Spleen (tissue), 13 donors: ENCODE measurements at places on chromosomes 6 and 20. TPM values are rescaled to one million over a fixed set of nuclear protein-coding genes. Genes with fewer than 3 reads are reported as not detected.
A peak's percentile ranks its signal among the peaks of the same experiment; 100 is the strongest.

Gene APOBEC2
- not detected for total RNA-seq

Gene HCRTR2
- not detected for total RNA-seq

Gene LY6G5B
- 25.3 TPM for total RNA-seq

Gene ABHD16B
- total RNA-seq, result not detected

Gene FLRT3
- 0.16 TPM for total RNA-seq

Gene MRPS18A
- total RNA-seq, result 30.9 TPM

Gene MATN4
- total RNA-seq, result not detected

DNA sequence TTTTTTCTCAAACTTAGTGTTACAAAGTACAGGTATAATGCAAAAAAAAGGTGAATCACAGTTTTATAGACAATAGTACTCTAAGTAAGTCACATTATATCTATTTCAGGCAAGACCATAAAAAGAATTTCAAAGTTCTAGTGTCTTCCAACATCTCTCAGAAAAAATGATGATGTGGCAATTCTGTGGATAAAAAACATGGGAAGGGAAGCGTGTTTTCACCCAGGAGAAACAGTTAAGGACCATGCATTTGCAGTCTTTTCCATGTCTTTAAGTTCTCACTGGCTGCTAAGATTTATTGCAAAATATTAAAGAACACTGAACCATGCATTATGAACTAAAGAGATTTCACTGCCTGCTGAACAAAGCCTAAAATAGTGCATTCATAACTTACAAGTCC lies 1.8 kb downstream of the SSR1 start:
- no peak overlapping the region for H3K27ac ChIP-seq
- peaks cover 43% of the 10 kb centered on the region for H3K36me3 ChIP-seq
- no peak for DNase-seq
- peaks cover 50% of the 10 kb centered on the region for H3K4me1 ChIP-seq
- H3K4me3 ChIP-seq, result no peak overlapping the region

DNA sequence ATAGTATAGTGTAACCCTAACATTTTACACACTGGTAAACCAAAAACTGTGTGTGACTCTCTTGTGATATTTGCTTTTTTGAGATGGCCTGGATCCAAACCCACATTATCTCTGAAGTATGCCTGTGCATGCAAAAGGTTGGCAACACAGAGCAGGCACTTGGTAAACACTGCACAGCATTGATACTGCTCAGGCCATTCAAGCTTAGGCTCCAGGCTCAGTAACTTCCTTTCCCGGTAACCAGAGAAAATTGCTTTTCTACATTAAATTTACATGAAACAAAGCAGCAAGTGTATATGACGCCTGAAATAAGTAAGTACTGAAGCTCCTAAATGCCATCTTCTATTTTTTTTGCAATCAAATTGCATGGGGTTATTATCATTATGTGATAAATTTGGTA lies 205.7 kb downstream of the EPM2A start:
- H3K27ac ChIP-seq, result no peak overlapping the region
- peaks cover 16% of the 10 kb centered on the region for H3K27me3 ChIP-seq
- no peaks in the 10 kb centered on the region for H3K36me3 ChIP-seq
- H3K4me3 ChIP-seq, result no peak overlapping the region
- no peak for DNase-seq

DNA sequence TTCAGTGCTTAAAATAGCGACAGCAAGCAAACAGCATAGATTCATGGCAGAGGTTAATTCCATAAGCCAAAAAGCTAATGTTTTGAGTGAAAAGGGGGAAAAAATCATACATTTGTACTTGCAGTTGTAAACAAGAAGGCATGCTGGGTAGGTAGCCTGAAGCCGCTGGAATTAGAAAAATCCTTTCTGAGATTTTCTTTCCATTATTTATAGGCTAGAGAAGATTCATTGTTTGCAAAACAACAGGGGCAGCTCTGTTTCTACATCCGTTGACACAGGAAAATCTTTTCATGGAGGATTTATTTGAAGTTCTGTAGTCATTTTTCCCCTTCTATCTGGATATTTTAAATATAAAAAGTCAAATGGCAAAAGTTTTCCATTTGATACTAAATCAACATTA lies 843.9 kb downstream of the QKI start:
- H3K27me3 ChIP-seq, result no peaks in the 10 kb centered on the region
- no peaks in the 10 kb centered on the region for H3K4me1 ChIP-seq

DNA sequence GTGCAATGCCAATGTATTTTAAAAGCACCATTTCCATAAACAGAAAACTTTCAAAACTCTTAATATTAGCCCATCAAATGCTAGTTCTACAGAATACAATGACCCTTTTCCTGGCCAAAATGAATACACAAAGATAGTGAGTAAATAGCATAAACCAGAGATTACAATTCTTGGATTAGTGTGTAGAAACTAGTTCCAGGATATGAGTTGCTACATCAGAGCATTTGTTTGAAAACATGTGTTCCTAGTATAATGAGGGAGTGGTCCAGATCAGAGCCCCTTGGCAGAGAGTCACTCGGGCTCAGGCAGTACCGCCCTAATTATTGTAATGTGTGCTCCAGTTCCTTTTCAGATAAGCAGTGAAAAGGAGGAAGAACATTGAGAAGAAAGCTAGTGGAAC lies 63.7 kb upstream of the COL21A1 start:
- H3K4me1 ChIP-seq, result no peaks in the 10 kb centered on the region
- no peaks in the 10 kb centered on the region for H3K36me3 ChIP-seq
- no peak overlapping the region for H3K27ac ChIP-seq
- no peak overlapping the region for H3K4me3 ChIP-seq
- no peak for DNase-seq
- H3K27me3 ChIP-seq, result no peaks in the 10 kb centered on the region

DNA sequence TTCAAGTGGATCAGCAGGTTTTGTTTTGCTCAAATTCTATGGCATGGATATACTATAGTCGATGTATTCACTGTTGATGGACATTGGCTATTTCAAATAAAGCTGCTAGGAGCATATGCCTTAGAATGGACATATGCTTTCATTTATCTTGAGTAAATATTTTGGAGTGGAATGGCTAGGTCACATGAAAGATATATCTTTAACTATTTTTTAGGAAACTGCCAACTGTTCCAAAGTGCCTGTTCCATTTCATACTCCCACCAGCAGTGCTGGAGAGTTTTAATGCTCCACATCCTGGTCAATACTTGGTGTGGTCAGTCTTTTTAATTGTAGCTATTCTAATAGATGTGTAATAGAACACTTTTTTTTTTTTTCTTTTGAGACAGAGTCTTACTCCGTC lies 81.1 kb upstream of the PIM1 start:
- DNase-seq, result no peak
- H3K4me1 ChIP-seq, result peaks cover 12% of the 10 kb centered on the region
- no peaks in the 10 kb centered on the region for H3K36me3 ChIP-seq
- H3K4me3 ChIP-seq, result no peak overlapping the region
- H3K27me3 ChIP-seq, result no peaks in the 10 kb centered on the region

DNA sequence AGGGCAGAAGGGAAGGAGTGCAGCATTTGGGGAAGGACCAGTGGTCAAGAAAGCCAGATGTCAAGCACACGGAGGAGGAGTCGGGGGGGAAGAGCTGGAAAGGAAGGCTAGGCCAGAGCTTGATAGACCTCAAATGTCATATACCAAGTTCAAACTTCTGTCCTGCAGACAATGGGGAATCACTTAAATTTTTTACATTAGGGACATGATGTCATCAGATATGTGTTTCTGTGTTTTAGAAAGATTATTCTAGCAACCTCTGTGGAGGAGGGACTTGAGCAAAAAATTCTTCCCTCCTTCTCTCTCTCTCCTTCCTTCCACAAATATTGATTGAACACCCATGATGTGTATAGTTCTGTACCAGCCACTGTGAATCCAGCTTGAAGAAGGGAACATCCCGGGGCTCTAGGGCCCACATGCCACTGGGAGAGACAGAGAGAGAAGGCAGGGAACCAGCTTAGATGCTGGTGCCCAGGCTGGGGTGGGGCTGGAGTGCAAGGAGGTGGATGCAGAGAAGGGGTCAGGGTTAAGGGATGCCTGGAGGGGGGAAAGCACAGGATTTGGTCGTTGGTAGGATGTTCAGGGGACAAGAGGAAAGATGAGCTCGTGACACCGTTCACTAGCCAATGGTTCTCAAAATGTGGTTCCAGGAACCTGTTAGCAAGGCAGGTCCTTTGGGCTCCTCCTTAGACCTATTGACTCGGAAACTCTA lies 19.8 kb upstream of the AAR2 start:
- H3K27ac ChIP-seq, result no peak overlapping the region
- no peaks in the 10 kb centered on the region for H3K27me3 ChIP-seq
- H3K36me3 ChIP-seq, result no peaks in the 10 kb centered on the region
- DNase-seq, result peak; percentile 51
- H3K4me3 ChIP-seq, result no peak overlapping the region

DNA sequence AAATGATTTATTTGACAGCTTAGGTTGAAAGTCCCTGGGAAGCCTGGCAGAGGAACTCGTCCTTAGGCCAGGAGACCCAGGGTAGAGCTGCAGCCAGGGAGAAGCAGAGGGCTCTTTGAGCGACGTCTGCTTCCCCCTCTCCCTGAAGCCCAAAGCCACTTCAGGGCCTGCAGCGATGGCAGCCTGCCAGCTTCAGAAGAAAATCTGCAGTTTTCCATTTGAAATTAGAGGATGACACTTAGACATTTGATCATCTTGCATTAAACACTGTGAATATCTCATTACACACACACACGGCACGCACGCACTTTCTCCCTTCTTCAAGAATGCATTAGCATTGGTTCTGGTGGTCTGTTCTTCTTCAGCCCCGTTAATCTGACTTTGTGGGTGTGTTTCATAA lies 96.5 kb downstream of the PLEKHG1 start:
- peaks cover 84% of the 10 kb centered on the region for H3K4me1 ChIP-seq
- DNase-seq, result no peak
- H3K27ac ChIP-seq, result peak overlapping the region; percentile 29
- H3K36me3 ChIP-seq, result no peaks in the 10 kb centered on the region

GRCh38 chr6:39543950-39544349 lies 181.3 kb downstream of the KIF6 start:
- H3K4me1 ChIP-seq, result no peaks in the 10 kb centered on the region
- no peaks in the 10 kb centered on the region for H3K27me3 ChIP-seq
- no peaks in the 10 kb centered on the region for H3K36me3 ChIP-seq
- DNase-seq, result no peak
- no peak overlapping the region for H3K4me3 ChIP-seq
- H3K27ac ChIP-seq, result no peak overlapping the region

- H3K4me3 ChIP-seq, result no peak overlapping the region
- H3K4me1 ChIP-seq, result no peaks in the 10 kb centered on the region
- no peaks in the 10 kb centered on the region for H3K27me3 ChIP-seq
- no peak for DNase-seq
Observed at GRCh38 chr6:77620278-77620882, 32.5 kb upstream of the MEI4 start.

DNA sequence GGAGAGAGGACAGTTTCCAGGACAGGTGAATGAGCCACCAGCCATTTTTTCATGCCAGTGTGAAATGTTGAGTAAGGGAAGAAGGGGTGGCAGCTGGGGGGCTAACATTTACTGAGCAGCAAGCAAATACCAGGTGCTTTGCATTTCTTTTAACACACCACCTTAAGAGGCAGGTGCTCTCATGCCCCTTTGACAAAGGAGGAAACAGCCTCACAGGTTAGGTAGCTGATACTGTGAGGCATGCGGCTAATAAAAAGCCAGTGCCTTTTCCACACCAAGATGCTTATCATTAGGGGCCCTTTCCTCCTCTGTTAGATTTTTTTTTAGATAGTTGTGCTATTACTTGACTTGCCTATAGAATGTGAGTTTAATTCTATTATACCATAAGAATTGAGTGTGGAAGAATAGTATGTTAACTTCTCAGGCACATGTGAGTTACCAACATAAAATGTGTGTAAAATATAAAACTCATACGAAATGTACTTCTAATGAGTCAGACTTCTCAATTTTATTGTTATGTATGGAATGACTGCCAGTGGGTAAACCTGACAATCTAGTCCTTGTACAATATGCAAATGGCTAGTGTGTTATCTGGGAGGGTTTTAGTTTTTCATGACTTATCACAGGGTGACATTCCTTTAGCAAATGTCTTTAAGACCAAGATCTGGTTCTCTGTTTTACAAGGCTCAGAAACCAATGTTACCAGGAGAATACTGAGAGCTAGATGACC lies 260.0 kb downstream of the TMEM242 start:
- no peak overlapping the region for H3K4me3 ChIP-seq
- H3K36me3 ChIP-seq, result no peaks in the 10 kb centered on the region
- peaks cover 43% of the 10 kb centered on the region for H3K4me1 ChIP-seq
- DNase-seq, result no peak
- H3K27ac ChIP-seq, result no peak overlapping the region
- no peaks in the 10 kb centered on the region for H3K27me3 ChIP-seq

DNA sequence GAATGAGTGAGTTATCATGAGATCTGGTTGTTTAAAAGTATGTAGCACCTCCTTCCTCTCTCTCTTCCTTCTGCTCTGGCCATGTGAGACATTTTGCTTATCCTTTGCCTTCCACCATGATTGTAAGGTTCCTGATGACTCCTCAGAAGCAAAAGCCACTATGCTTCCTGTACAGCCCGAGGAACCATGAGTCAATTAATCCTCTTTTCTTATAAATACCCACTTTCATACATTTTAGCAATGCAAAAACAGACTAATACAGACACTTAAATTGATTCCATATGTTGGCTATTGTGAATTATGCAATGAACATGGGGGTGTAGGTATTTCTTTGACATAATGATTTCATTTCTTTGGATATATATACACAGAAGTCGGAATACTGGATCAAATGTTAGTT lies 792.8 kb upstream of the EYS start:
- DNase-seq, result no peak
- no peaks in the 10 kb centered on the region for H3K27me3 ChIP-seq
- no peak overlapping the region for H3K4me3 ChIP-seq
- H3K4me1 ChIP-seq, result no peaks in the 10 kb centered on the region
- no peaks in the 10 kb centered on the region for H3K36me3 ChIP-seq

DNA sequence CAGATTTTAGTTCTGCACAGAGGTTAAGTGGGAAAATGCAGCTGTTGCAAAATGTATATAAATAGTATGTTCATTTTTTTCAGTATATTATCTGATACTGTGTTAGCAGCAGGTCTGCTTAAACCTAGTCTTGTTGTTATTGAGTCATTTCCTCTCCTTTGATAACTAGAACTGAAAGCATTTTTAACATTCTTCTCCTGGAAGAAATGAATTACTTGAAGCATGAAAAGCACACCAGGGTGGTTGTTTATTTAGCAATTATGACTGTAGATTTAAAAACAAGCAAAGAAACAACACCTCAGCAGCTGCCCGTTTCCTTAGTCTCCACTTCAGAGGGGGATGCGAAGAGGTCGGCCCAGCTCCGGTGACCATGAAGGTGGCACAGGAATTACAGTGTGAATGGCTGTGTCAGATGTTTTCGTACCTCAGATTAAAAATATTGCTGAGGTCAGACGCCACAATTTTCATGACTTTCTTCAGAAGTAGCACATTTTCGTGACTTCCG lies 53.5 kb downstream of the GOPC start:
- peaks cover 19% of the 10 kb centered on the region for H3K4me1 ChIP-seq
- H3K27ac ChIP-seq, result peak overlapping the region; percentile 40
- no peak for DNase-seq
- H3K36me3 ChIP-seq, result no peaks in the 10 kb centered on the region

GRCh38 chr6:168619560-168620314 lies 178.8 kb downstream of the SMOC2 start:
- no peak for DNase-seq
- H3K4me3 ChIP-seq, result no peak overlapping the region
- H3K4me1 ChIP-seq, result no peaks in the 10 kb centered on the region
- H3K36me3 ChIP-seq, result no peaks in the 10 kb centered on the region
- H3K27ac ChIP-seq, result no peak overlapping the region
- no peaks in the 10 kb centered on the region for H3K27me3 ChIP-seq

- DNase-seq, result no peak
- H3K36me3 ChIP-seq, result no peaks in the 10 kb centered on the region
- no peak overlapping the region for H3K4me3 ChIP-seq
- no peak overlapping the region for H3K27ac ChIP-seq
Observed at GRCh38 chr20:62709537-62709905, 885 bp downstream of the NTSR1 start.
